Hematopoietic multipotent progenitor cell treated with erythropoietin and hydrocortisone succinate and interleukin-3 and kit ligand, for 15 days (in vitro differentiated cells): ENCODE measurements at places on chromosomes 13 and 19.

- DNase-seq, result no peak
These were observed 3.0 kb downstream of the RPL13A start for GRCh38 chr19:49490287-49491029.

DNA sequence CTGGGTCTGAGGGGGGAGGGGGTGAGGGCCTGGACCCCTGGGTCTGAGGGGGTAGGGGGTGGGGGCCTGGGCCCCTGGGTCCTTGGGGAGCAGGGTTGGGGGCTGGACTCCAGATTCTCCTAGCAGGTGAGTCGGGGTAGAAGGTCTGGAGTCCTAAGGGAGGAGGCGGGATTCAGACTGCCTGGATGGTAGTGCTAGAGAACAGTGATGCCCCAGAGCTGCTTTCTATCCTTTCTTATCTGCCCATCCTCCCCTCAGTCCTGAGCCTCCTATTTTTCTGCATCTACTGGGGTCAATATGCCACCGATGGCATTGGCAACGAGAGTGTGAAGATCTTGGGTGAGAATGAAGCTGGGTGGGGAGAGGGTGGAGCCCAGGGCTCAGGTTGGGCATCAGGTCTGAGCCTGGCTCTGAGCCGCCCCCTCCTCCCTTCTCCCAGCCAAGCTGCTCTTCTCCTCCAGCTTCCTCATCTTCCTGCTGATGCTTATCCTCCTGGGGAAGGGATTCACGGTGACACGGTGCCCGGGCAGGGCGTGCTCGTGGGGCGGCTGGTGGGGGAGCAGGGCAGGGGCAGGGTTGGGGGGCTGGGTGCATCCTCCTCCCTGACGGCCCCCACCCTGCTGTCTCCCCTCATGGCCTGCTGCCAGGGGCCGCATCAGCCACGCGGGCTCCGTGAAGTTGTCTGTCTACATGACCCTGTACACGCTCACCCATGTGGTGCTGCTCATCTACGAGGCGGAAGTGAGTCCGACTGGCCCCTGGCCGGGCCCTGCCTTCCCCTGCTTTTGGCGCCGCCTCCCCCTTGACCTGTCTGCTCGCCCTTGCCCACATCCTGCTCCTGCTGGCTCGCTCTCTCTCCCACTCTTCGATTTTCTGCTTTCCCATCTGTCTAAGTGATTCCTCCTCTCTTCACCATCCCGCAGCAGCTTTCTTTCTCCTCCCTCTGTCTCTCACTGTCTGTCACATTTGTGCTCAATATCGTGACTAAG is 3.4 kb downstream of the TMEM145 start:
- no peak for DNase-seq

DNA sequence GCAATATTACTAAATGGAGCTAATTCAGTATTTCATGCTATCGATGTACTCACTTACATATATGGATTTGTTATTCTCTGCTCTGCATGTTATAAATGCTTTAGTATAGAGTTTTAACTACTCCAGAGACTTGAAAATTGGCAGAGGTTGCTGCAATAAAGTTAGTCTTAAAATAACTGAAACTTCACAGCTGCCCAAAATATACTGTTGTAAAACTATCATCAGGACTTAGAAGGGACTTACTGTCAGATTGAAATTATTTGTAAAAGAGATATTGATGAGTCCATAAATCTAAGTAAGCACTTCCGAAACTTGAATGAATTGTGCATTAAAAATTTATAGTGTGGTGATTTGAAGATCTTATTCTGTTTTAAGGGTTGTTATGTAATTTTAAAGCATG is 1178.2 kb upstream of the PCDH20 start:
- DNase-seq, result no peak

DNA sequence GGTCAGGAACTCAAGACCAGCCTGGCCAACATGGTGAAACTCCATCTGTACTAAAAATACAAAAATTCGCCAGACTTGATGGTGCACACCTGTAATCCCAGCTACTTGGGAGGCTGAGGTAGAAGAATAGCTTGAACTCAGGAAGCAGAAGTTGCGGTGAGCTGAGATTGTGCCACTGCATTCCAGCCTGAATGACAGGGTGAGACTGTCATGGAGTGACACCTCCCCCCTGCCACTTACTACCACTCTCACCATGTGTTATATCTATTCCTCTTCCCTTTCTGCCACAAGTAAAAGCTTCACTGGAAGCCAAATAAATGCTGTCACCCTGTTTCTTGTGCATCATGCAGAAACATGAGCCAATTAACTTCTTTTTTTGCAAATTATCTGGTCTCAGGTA is 10.6 kb upstream of the CEACAM4 start:
- no peak for DNase-seq

- DNase-seq, result no peak
These were observed 34.4 kb downstream of the DNAJC15 start for GRCh38 chr13:43057653-43058317.

DNA sequence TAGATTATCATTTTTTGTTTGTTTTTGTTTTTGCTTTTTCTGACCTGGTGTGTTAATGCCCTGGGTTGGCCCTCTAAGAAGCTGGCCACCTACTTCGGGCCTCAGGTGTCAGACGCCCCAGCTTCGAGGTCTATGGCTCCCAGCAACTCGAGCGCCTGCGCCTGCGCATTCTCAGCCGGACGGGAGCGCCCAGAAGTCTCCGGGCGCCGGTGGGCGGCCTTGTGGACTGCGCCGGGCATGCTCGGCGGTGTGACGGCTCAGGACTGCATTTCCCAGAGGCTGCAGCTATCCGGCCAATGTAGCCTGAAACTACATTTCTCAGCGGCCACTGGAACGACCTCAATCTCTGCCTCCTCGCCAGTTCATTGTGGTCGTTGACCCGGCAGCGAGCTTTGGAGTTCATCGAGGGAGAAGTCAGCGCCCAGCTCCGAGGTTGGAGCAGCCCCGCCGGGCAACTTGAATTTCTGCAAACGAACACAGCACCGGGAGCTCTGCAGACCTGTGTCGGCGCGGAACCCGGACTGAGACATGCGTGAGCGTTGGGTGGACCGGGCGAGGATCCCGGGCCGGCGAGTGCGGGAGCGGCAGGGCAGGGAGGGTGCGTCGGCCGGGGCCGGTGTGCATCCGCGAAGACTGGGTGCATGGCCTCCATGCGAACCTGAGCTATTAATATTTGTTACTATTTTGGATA is at the start of gene ZNF30:
Gene ZNF30 (plus strand): TSS at position 219 of the 691 bp plus-strand sequence. CDS start 3,045 bp downstream, outside the sequence.
- DNase-seq, result no peak

DNA sequence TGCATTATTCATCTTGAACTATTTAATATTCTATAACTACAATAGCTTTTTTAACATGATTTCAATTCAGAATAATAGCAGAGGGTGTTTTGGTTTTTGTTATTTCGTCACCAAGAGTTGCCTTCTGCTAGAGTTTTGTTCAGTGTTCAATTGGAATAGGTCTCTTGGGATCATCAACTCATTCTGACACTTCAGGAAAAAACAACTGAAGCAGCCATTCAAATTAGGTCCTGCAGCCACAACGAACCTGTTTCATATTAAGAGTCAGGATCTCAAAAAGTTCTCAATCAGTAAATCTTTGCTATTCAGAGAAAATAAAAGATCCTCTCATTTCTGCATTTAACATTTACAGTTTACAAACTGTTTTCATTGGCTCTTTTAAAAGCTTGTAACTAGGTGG is 2.4 kb upstream of the CHAMP1 start:
- no peak for DNase-seq

GRCh38 chr13:40230833-40231266 is 435.6 kb downstream of the FOXO1 start:
- no peak for DNase-seq

GRCh38 chr19:6069268-6069791 is 41.0 kb downstream of the RFX2 start:
- no peak for DNase-seq

DNA sequence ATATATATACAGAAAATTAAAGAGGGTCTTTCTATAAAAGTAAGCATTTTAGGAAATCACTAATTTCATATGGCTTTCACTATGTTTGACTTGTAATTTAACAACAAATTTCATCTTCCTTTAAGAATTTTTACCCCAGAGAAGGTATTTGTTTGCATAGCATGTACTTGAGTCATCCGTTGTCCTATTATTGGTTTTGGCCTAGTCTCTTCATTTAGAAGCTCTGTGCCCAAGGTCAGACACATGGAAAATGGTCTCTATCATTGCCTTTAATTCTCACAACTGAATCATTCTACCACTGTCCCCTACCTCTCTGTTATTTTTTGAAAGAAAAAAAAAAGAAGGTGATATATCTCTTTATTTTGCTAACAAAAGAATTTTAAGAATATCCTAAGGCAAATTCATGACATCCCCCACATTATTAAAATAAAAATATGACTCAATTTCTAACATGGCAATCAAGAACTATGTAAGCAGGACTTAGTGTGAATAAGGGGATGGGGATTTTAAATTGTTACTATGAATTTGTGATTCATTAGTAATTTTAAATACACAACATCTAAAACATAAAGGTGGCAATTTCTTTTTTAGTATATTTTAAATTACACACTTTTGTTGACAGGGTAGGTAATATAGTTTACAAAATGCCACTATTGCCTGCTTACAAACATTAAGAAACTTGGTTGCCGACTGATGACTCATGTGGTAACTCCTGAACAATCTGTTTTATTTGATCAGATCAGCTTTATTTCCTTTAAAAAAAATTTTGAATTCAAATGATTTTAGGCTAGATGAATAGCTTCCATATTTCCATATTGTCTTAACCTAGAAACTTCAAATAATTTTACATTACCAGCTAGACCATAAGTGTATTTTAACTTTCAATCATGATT is 13.9 kb downstream of the SLITRK5 start:
- DNase-seq, result no peak

GRCh38 chr13:109691689-109692088 is 94.7 kb downstream of the IRS2 start:
- no peak for DNase-seq

DNA sequence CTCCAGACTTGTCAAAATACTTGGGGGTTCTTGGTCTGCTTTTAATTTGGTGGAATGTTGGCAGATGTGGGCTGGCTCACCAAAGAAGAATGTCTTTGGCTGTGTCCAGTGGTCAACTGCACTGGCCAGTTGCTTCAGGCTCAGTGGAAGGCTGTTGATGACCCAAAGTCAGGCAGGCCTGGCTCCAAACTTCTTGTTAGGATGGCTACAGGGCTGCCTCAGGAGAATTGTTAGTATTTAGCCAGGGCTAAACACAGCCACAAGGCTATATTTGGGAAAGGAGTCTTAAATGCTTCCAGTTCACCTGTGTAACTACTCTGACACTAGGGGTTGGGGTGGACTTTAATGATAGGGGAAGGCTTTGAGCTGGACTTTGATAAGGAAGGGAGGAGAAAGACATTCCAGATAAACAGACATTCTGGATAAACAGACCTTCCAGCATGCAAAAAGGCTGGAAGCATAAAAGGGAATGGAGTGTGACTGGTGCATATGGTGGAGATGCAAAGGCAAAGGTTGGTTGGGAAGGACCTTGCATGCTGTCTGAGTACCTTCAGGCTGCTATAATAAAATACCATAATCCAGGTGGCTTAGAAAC is 116.8 kb downstream of the FOXO1 start:
- DNase-seq, result no peak

- DNase-seq, result no peak
These were observed 19.5 kb upstream of the NDUFS7 start for GRCh38 chr19:1364070-1364704.

DNA sequence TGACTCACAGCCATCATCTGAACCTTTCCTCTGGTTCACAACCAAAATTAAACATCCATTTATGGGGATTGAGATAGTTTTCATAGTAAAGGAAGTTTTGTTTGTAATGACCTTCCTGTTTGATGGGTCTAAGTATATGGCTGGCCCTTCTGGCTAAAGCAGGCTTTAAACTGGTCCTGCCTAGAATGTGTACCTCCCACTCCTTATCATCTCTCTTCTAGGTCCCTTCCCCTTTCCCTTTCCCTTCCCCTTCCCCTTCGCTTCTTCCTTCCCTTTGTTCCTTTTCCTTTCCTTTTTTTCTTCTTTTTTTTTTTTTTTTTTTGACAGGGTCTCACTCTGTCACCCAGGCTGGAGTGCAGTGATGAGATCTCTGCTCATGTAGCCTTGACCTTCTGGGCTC is 35.6 kb downstream of the BBC3 start:
- no peak for DNase-seq

- no peak for DNase-seq
These were observed 43.8 kb downstream of the C13orf42 start for GRCh38 chr13:51067210-51067701.

DNA sequence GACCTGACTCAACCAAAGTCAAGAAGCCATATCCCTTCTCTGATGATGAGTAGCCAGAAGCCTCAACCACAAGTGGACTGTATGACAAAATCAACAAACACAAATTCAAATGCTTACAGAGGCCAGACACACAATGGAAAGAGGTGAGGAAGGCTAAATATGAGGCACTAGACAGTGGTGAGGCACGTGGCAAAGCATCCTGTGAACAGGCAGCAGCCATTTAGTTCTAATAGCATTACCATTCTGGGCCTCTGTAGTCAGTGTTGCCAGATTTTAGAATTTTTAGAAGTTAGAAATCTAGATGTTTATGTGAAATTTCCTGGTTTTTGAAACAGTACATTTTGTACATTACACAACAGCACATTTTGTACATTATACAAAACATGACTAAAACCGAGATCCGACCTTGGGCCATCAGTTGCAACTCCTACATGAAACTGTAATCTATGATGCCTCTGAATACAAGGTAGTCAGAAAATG is 403.3 kb downstream of the COG6 start:
- no peak for DNase-seq

GRCh38 chr13:43150369-43151207 is 127.2 kb downstream of the DNAJC15 start:
- DNase-seq, result no peak

- DNase-seq, result no peak
These were observed 2.0 kb downstream of the ZNF431 start for GRCh38 chr19:21143854-21144253.

DNA sequence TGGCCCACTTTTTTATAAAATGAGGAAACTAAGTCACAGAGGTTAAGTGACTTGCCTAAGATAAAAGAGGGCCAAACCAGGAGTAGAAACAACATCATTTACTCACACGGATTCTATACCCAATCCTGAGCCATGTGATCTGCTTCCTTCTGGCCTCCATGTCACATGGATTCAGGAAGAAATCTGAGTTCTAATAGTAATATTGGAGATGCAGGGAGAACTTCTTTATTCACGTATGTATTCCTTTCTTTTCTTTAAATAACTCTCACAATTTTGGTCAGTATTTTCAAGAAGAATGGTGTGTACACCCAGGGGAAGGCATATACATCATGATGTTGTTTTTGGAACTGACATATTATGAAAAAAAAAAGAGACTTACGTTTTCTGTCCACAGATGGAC is 1.8 kb downstream of the POSTN start:
- no peak for DNase-seq
